SHP77 treated with DMSO at 0.1 percent for 48 hours (cell line): ENCODE measurements at places on chromosomes 5 and 9.

- no peak for DNase-seq
Measured at GRCh38 chr9:98146101-98146991, 27.3 kb upstream of the TRIM14 start.

GRCh38 chr5:67886761-67887160 is 328.8 kb upstream of the PIK3R1 start:
- DNase-seq: no peak

DNA sequence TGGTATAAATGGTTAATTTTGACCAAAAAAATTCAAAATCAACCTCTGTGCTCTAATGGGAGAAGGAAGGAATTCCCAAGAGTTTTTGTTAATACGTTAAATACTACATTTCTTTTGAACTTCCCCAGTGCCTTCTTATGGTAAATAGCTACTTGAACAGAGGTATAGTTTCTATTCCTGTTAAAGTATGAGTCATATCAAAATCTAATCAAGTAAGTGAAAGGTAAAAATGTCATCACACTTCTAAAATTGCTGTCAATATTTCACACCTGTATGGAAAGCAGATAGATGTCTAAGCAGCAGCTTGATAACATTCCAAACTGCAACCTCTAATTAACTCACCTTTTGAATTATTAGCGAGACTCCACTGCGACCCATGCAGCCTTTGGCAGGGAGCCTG is 214.1 kb upstream of the MEF2C start:
- DNase-seq: no peak

DNA sequence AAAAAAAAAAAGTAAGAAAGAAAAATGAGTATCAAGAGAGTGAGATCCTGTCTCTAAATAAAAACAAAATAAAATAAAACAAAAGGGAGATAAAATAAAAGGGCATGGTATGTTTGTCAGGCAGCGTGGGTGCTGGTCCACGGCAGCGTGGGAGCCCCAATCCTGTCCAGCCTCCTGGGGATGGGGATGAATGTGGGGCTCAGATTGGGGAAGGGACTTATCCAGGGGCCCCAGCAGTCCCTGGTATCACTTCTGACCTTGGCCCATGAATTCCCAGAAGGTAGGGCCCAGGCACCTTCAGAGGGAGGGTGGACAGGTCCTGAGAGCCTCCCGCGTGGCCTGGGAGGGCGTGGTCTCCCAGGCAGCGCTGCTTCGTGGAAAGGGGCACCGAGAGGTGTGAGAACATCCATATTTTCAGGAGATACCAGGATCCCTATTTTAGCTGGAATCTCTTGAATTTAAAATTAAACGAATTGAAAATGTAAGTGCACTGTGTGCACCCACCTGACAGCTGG is 71.2 kb downstream of the ZNF354C start:
- no peak for DNase-seq

GRCh38 chr5:99900302-99900852 is 634.8 kb upstream of the FAM174A start:
- DNase-seq: peak; percentile 25

- no peak for DNase-seq
Measured at GRCh38 chr9:99576002-99576401, 245.7 kb upstream of the NR4A3 start.

- no peak for DNase-seq
Measured at GRCh38 chr5:33332804-33333203, 108.0 kb upstream of the TARS1 start.

DNA sequence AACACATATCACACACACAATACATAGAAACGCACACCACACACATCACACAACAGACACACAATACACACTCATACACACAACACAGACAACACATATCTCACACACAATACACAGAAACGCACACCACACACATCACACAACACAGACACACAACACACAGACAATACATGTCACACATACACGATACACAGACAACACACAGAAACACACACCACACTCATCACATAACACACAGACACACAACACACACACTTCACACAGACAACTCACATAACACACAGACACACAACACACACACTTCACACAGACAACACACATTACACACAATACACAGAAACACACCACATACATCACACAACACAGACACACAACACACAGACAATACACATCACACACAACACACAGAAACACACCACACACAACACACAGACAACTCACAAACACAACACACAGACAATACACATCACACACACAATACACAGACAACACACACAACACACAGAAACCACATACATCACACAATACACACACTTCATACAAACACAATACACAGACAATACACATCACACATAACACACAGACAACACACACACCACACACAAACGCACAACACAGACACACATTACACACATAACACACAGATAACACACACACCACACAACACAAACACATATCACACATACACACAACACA is 4.3 kb upstream of the CCDC187 start:
- DNase-seq: no peak

DNA sequence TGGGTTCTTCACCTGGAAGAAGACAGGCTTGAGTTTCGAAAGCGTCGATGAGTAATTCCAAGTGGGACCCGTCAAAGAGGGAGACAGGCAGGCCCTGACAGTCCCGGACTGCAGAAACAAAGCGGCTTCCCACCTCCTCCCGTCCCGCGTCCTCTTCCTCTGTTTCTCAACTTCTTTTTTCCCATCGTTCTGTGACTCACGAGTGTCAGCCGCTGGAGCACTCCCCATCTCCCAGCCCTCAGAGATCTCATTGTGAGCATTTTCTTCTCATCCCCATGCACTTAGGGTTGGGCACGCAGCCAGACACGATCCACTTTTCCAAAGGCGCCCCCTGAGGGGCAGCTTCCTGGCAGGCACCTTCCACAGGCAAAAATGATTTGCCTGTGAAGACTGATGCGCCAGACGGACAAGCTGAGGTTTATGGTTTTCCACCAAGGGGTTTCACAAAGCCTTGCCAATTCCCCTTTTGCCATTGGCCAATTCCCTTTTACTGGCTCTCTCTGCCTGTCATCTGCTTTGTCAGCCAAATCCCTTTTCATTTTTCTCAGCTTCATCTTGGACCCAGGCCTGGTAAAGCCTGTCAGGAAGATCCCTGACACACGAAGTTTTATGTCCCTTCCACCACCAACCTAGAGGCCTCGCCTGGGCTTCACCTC is 86.5 kb upstream of the ANKRD55 start:
- no peak for DNase-seq
